ENCODE measurements at places on chromosomes 13 and 19.

DNA sequence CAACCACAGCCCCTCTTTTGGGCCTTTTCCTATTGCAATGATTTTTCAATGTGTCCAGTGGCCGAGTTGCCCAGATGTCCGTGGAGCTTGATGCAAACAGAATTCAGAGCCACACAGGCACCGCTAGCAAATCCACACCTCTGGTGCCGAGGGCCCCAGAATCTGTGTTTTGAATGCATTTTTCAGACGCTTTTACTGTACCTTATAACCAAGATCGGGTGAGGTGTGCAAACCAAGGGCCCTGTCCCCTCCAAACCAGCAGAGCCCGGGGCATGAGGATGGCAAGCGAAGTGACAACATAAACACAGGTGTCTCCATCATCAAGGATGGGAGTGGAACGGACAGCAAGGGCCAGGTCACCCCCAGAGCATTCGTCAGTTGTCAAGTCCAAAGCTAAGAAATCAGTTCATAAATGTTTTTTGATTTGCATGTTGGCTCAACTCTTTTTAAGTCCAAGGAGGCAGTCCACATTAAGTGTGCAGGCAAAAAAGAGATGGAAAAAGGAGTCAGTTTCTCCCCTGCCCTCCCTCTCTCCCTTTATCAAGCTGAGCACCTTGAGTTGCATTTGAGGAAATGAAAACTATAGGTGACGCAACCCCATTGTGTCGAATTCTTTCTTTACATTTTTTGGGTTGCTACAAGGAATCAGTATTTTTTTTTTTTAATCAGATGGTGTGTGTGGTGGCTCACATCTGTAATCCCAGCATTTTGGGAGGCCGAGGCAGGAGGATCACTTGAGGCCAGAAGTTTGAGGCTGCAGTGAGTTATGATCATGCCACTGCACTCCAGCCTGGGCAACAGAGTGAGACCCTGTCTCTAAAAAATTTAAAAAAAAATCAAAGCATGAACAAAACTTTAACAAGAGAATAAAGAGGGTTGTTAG lies 2.9 kb downstream of the CCDC8 start:
- no peak for DNase-seq

GRCh38 chr19:15550273-15550672 lies 41.9 kb downstream of the CYP4F22 start:
- no peak for DNase-seq

DNA sequence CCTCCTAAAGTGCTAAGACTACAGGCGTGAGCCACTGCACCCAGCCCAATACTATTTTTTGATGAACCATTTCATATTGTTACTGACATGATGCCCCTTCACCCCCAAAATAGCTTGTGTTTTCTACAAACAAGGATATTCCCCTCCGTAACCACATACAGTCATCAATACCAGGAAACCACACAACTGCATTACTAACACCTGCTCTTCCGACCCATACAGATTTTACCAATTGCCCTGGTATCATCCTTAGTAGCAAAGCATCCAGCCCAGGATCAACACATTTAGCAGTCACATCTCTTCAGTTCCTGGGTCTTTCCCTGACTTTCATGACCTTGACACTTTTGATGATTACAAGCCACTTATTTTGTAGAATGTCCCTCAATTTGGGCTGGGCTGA lies 33.6 kb downstream of the KCTD15 start:
- DNase-seq, result no peak

DNA sequence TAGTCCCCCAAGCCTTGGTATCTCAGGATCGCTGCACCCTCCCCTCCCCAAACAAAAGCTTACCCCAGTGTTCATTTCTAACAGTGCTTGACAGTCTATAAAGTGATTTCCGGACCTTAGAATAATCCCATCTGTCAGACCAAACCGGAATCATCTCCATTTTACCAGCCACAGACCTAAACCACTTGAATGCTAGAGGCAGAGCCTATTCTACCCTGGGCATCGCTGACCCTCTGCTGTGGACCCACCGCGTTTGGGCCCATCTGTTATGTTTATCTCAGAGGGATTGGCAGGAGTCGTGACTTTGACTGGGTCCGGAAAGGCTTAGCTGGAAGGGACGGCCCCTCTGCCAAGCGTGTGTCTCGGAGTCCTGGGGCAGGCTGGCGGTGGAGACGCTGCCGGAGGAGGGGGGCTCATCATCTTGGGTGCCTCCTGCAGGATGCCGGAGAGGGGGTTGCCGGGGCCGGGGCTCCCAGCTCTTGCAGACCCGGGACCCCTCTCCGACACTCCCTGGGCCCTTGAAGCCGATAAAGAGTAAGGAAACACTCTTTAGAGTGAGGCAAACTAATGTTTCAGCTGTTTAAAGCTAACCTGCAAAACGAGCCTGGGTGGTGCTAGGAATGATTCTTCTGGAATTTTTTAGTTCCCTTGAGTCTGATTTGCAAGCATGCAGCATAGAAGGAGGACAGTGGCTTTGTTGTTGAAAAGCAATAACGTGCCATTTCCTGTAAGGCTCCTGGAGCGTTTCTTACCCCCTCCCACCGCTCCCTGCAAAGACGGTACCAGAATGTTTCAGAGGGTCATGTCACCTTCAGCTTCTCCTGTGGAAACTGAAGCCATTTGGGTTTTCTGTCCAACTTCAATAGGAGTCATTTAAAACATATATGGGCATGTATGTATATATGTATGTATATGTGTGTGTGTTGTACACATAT lies 1.3 kb downstream of the SLC25A42 start:
- DNase-seq, result peak; percentile 76

- DNase-seq, result peak; percentile 33
These were observed 19.8 kb upstream of the ISYNA1 start for GRCh38 chr19:18457483-18458331.

DNA sequence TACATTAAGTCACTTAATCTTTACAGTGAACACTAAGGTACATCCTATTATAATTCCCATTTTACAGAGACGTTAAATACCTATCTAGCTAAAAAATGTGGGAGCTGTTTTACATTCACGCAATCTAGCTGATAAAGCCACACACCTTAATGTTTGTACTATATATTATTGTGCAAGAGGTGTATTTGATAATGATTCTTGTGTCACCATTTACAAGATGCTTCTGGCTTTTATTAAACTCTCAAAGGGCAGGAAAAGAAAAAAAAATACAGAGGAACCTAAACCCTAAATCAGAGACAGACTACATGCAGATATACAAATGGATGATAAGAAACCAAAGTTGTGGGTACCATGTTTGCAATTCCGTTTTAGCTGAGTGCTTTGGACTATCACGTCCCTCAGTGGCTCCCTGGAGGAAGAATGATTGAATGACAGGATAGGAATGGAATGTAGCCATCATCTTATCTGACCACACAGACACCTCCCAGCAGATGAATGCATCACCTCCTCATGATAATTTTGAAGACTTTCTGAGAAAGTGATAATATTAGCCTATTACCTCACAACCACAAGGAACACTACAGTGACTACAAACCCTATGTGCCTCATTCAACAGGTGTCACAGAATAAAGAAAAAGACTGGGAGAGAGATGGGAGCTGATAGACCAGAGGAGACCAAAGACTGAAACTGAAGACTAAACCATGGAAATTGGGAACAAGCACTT lies 230.5 kb upstream of the SERP2 start:
- no peak for DNase-seq

DNA sequence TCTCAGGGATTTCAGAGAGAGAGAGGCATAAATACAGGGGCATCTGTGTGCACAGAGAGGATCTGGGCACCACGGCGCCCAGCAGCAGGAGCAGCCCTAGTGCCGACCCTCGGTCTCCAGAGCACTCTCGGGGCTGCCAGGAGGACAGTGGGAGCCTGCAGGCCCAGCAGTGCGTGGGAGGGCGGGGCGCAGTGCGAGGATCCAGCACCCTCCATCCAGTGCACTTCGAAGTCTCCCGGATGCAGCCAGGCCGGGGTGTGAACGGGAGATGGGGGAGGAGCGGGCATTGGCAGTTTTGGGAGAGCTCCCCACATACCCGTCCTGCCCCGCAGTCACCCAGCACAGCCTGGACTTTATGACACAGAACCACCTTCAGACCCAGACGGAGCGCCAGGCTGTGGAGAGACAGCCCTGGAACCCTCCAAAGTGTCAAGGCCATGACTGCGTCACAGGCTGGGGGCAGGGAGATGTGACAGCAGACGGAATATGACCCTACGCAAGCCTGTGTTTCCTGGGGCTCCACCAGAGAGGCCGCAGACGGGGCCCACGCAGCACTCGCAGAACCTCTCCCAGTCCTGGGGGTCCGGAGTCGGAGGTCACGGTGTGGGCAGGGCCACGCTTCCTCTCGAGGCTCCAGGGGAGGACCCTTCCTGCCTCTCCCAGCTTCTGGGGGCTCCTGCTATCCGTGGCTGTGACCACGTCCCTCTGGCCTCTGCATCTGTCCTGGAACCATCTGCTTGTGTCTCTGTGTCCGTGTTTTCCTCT lies 14.7 kb upstream of the TEKTIP1 start:
- peak; percentile 74 for DNase-seq

DNA sequence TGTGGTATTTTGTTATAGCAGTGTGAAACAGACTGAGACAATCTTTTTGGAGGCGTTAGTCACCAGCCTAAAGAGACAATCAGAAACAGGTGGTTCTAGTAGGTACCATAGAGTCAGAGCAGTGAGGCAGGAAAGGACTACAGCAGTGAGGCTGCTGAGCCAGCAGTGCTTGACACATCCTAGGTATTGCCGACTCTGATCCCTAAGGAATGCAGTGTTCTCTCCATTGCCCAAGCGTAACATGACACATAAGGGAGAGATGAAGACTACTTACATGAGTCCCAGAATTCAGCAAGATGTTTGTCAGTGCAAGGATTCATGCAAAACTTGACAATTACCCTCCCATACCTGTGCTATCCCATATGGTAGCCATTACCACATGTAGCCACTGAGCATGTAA lies 62.4 kb upstream of the XPO4 start:
- DNase-seq, result no peak

DNA sequence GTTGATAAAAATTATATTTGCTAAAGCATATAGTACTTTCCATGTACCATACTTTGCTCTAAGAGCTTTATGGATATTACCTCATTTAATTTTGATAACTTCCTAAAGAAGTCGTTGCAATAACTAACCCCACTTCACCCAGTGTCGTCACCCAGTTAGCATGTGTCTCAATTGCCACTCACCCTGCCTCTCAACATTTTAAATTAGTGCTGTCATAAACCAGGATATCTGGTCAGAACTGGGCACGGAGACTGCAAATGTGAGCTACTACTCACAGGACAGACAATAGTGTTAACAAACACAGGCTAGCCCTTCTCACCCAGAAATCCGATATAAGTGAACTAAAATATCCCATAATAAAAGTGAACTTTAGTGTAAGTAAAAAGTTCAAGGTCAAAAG lies 430.6 kb downstream of the KLF12 start:
- DNase-seq, result peak; percentile 72

DNA sequence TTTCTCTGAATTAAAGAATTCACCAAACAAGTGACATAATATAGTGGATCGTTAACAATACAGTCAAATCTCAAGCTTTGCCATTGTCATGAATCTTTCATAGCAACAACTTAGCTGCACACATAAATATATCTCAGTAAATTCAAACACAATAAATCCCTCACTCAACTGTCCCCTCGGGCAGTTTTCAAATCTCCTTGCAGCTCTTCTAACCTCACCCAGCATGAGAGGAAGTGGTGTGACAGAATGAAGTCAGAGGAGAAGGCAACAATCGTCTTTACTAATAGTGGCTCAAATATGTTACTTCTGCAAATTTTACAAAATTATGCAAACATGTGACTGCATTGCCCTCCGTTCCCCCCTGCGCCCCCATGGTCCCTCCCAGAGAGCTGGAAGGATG lies 148.2 kb downstream of the RAP2A start:
- DNase-seq, result no peak

DNA sequence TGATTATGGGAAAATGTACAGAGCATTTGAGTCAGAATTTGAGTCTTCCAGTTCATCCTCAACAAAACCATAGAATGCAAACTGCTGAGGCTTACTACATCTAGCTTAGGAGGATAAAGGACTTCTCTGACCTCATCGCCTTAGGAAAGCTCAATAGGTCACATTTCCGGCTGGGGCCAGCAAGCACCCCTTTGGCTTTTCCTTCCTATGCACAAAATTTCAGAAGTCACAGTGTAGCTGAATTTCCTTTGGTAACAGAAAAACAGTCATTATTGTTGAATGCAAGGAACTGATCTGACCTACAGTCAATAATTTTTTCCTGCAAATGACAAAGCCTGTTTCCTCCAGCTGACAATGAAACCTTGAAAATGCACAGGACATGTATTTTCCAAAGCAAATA lies 32.8 kb upstream of the LRCH1 start:
- no peak for DNase-seq

DNA sequence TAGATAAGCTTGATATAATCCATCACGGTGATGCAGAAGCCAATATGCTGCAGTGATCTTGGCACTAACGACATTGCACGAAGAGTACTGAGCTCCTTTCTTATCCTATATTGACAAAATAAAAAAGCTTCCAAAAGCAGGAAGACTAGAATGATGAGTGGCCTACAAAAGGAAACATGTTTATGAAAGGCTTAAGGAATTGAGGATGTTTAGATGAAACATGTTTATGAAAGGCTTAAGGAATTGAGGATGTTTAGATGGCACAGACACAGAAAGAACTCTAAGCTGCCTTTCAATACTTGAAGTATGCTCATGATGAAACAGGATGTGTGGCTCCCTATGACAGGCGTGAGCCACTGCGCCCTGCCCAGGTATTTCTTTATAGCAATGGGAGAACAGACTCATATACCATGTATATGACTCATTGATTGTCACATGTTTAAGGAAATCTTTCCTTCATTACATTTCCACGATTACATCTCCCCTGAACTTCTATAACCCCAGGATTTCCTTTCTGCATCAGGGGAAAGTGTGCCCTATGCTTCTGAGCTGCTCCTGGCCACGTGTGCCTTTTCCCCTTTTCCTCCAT lies 690.8 kb upstream of the ARGLU1 start:
- no peak for DNase-seq

DNA sequence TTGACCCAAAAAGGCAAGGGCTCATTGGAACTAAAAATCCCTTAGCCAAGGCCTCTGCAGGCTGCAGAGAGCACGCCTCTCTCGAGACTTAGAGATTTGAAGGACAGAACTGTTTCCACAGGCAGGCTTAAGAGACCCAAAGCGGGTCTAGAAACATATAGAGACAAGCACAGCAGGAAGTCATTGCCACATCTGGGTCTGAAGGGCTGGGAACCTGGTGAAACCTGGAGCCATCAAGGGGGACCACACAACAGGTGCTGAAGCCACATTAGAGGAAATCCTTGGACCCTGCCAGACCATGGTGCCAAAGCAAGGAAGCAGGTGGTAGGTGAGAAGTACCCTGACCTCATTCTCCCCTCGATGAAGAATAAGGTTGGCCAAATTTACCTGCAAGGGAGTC lies 33.8 kb upstream of the LRCH1 start:
- no peak for DNase-seq

GRCh38 chr19:42531313-42531712 lies 3.0 kb upstream of the CEACAM1 start:
- no peak for DNase-seq
